ENCODE measurements at places on chromosomes 4 and X.

DNA sequence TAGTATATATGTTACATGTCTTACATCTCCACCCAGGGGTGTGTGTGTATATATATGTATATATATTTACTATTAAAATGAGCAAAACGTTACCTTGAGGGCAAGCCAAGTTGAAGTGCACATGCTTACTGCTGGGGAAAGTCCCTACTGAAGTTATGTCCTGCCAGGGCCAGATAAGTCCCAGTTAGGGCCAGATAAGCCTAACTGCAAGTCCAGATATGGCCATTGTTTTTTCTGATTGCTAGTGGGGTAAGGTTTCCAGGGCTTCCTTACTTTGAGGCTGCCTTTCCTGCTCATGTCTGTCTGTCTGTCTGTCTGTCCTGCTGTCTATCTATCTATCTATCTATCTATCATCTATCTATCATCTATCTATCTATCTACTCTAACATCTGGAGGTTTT lies 19.3 kb upstream of the ZNF81 start:
- no peak for DNase-seq

DNA sequence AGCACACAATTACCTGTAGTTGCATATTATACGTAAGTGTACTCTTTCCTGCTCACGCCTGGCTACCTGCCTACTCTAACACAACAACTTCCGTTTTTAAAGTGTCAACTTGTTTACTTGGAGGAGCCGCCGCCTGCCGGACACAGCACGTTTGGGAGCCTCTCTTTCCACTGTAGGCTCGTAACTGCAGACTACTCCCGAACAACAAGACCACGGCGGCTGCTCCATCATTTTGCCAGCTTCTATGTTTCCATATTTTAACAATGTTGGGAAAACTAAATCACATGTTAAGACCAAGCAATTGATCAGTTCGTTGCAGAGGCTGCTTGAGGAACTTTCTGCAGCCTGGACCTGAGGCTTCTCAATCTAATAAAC lies 841 bp downstream of the MTNR1A start:
- DNase-seq, result no peak

DNA sequence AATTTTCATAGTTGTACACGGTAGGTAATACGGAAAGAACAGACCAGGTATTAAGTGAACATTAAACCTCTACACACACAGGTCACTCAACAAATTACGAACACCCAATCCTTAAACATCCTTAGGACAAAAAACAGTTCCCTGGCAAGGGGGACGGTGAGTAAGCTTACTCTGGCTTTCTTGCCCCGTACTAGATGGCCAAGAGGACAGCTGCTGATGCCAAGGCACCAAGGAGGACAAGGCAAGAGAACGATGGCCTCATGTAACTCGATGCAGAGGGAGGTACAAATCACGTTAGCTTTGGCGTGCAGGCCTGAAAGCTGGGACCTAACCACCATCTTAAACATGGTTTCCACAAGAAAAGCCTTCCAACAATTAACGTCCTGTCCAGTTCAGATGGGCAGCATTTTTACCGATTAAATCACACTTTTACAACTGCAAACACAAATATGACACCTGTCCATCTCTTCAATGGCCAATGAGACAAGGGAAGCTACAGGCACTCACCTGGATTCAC lies 23.7 kb downstream of the FAT1 start:
- no peak for DNase-seq

- no peak for DNase-seq
Measured at GRCh38 chr4:147336252-147336651, 144.6 kb upstream of the EDNRA start.

- DNase-seq, result no peak
Measured at GRCh38 chr4:25450491-25450901, 73.4 kb downstream of the ANAPC4 start.

DNA sequence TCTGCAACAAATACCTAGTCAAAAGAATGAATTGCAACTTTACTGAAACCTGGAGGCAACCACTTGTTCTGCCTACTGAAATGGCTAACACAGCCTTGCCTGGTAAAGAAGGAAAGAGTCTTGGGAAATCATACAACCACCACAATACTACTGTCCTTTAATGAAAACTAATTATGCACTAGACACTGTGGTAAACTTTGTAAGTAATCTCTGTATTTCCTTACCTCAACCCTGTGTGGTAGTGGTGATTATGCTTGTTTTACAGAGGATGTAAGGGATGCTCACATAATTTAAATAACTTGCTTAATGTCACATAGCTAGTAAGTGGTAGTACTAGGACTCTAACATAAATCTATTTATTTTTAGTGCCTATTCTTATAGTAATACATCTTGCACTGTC lies 44.7 kb downstream of the TMEM156 start:
- DNase-seq, result no peak

GRCh38 chr4:177803151-177803550 lies 360.9 kb upstream of the AGA start:
- no peak for DNase-seq

Measured in nucleus accumbens (tissue), 56 donors.